ENCODE measurements at places on chromosomes 3 and 15.
A peak's percentile ranks its signal among the peaks of the same experiment; 100 is the strongest.

DNA sequence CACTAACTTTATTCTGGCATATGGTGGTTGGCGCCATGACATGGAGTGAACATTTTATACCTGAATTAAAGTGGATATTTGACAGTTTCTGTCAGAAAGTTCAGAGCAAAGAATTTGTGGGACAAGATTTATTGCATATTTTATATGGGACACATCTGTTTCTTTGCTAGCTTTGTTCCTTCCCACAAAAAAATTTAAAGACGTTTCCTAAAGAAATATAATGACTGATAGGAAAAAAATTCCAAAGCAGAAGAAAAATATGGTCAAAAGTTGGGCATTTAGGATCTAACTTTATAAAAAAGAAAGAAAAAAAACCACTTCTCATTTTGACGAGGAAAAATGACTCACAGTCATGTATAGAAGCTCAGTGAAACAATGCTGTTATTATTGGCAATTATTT, 101.6 kb downstream of the GREM1 start:
- DNase-seq: no peak

DNA sequence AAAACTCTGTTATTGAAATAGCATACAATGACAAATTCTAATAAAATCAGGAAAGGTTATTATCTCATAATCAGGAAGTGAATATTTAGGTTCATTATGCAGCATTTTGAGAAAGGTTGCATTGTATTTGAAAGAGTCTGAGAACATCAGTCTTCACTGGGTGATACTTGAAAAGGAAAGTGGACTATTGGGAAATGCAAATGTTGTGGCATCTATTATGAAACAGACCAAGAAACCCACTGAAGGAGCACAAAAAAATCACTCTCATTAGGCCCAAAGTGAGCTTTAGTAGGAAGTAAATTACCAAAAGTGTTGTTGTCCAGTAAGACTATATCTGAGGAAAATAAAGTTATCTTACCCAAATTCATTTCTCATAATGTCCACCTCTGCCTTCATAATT, 90.8 kb downstream of the ZPLD1 start:
- DNase-seq: peak; percentile 35

DNA sequence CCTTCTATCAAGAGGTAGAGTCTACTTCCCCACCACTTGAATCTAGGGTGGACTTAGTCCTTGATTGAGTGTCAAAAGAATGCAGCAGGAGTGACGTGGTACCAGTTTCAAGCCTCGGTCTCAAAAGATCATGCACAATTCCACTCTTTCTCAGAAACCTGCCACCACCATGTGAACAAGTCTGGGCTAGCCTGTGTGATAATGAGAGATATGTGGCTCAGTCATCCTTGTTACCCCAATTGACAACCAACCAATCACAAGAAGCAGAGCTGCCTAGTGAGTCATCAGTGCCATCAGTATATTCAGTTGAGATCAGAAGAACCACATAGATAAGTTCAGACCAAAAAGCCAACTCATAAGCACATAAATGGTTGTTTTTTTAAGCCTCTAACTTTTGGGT, 374.5 kb downstream of the IL20RB start:
- no peak for DNase-seq

DNA sequence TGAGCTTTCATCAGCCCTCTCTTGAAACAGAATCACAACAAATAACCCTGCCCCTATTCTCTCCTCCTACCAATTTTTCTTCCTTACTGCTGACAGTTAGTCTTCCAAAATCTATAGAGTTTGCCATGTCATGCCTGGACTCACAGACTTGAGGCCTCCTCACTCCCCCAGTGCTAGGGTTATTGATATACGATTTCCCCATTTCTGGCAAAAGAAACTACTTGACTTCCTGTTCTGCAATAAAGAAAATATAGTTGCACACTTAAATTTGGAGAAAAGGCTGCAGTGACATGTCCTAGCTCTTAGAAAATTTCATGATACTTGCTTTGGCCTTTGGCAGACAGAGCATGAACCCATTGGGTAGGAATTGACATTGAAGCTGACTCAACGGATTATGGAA, 75.9 kb downstream of the CYP19A1 start:
- DNase-seq: no peak

DNA sequence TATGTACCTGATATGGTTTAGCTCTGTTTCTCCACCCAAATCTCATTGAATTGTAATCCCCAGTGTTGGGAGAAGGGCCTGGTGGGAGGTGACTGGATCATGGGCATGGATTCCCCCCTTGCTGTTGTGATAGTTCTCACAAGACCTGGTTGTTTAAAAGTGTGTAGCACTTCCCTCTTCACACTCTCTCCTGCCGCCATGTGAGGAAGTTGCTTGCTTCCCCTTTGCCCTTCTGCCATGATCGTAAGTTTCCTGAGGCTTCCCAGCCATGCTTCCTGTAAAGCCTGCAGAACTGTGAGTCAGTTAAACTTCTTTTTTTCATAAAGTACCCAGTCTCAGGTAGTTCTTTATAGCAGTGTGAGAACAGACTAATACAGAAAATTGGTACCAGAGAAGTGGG, 93.1 kb downstream of the C3orf70 start:
- DNase-seq: no peak

- DNase-seq: no peak
Observed at GRCh38 chr3:18420555-18420954, 4.6 kb downstream of the SATB1 start.

- DNase-seq: no peak
Observed at GRCh38 chr3:107218864-107219269, 158.4 kb upstream of the CCDC54 start.

DNA sequence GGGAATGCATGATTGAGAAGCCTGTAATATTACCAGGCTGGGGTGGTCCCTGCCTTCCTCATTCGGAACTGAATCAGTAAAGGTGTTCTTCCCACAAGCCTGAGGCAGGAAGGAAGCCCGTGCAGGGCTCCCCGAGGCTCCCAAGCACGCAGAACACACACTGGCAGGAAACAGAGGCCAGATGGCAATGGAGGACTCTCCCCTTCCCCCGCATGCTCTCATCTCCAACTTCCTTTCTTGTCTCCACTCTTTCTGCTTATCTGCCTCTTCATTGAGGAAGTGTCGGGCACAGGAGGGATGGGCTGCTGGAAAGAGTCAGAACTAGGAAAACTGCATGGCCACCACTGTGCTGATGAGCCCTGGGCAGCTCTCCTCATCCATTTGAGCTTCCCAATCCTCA, 123.5 kb downstream of the NUP210 start:
- DNase-seq: no peak

DNA sequence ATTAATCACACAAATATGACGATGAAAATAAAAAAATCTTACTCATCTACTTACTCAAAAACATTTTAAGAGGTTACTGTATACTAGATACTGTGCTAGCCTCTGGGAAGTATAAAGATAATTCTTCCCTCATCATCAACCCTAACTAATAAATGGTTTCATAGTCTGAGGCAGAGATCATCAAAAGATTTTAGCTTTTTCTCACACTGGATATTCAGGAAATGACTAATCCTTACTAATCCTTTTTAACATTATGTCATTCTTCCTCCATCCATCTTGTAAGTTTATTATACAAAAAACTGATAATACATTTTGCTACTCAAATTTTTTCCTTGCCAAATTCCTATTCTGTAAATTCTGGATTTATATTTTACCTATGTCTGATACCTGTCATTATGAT, 29.7 kb downstream of the ACAD11 start:
- no peak for DNase-seq

GRCh38 chr15:97174886-97175540, 785.5 kb upstream of the ARRDC4 start:
- DNase-seq: no peak

DNA sequence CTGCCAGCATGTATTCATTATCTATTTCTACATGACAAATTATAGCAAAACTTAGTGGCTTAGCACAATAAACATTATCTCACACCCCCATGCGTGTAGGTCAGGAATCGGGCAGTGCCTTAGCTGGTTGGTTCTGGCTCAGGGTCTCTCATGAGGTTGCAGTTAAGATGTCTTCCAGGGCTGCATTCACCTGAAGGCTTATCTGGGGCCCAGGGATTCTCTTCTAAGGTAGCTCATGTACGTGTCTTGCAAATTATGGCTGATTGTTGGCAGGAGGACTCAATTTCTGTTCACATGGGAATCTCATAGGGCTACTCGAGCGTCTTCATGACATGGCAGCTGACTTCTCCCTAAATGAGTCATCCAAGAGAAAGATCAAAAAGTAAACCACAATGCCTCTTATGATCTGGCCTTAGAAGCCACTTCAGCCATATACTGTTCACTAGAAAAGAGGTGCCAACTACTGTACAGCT, 42.9 kb upstream of the TSC22D2 start:
- DNase-seq: no peak

- no peak for DNase-seq
Observed at GRCh38 chr15:67244971-67245478, 9.4 kb downstream of the AAGAB start.

Data from MM.1S (cell line).